ENCODE measurements at places on chromosomes 7 and 10. TPM values are rescaled to one million over a fixed set of nuclear protein-coding genes. Genes with fewer than 3 reads are reported as not detected.
A peak's percentile ranks its signal among the peaks of the same experiment; 100 is the strongest.

TES gene
- 98.1 TPM for polyA plus RNA-seq

ASB10 gene
- not detected for polyA plus RNA-seq

DNA sequence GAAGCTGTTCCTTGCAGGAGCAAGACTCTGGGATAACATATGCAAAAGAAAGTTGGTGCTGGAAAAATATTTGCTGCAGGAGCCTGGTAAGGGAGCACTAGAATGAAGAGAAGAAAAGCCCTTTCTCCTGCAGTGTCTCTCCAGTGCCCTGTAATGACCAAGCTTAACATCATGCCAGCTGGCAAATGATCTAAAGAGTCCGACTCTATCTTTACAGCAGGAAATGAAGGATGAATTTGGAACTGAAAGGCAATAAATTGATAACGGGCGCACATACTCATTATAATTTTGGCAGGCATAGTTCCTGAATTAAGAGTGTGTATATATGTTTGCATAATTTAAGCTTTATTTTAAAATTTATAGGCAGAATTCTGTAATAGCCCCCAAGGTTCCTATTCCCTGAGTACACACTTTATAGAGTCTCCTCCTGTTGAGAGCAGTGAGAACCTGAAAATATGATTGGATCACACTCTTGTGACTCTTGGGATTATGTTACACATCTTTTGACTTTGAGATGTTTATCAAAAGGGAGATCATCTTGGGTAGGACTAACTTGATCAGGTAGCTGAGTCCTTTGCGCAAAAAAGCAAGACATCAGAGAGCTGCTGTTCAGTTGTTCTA, 299.0 kb upstream of the MBL2 start:
- H3K4me3 ChIP-seq: no peak overlapping the region
- no peaks in the 10 kb centered on the region for H3K4me1 ChIP-seq
- no peaks in the 10 kb centered on the region for H3K27me3 ChIP-seq

CYP26A1 gene
- not detected for polyA plus RNA-seq

- H3K27me3 ChIP-seq: peaks cover 15% of the 10 kb centered on the region
- H3K4me1 ChIP-seq: peaks cover 5% of the 10 kb centered on the region
- no peak overlapping the region for H3K4me3 ChIP-seq
- no peak for DNase-seq
Observed at GRCh38 chr7:22751341-22751740, 24.3 kb downstream of the IL6 start.

PPP1R17 gene
- not detected for polyA plus RNA-seq

GRCh38 chr10:75434291-75434690, 2.9 kb downstream of the LRMDA start:
- H3K36me3 ChIP-seq: no peaks in the 10 kb centered on the region
- no peak overlapping the region for H3K27ac ChIP-seq
- DNase-seq: no peak
- no peak overlapping the region for H3K4me3 ChIP-seq
- H3K27me3 ChIP-seq: peaks cover 64% of the 10 kb centered on the region

- H3K4me1 ChIP-seq: peaks cover 65% of the 10 kb centered on the region
- no peaks in the 10 kb centered on the region for H3K27me3 ChIP-seq
- DNase-seq: no peak
- peak overlapping the region; percentile 69 for H3K27ac ChIP-seq
Observed at GRCh38 chr7:127383123-127383835, 9.2 kb downstream of the ZNF800 start.

- H3K4me3 ChIP-seq: no peak overlapping the region
- peaks cover 13% of the 10 kb centered on the region for H3K27me3 ChIP-seq
- no peaks in the 10 kb centered on the region for H3K4me1 ChIP-seq
- H3K36me3 ChIP-seq: peaks cover 15% of the 10 kb centered on the region
Observed at GRCh38 chr10:15265056-15265455, 96.6 kb upstream of the NMT2 start.

DNA sequence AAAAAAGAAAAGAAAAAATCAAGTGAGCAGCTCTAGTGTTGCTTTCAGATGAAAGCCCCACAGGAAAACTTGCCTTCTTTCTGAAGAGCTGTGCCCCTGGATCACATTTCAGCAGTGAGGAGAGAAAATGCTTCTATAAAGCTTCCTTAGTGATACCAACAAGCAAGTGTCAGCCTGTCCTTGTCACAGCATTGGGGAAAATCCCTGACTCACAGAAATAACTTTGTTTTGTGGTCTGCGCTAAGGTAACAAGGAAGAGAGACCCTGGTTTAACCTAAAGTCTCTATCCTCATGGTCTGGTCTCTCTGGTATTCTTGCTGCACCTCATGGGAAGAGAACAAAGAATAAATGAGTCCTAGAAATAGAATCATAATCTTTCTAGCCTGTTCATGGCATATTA, 885.2 kb upstream of the SORCS1 start:
- DNase-seq: no peak
- no peak overlapping the region for H3K4me3 ChIP-seq
- H3K27ac ChIP-seq: no peak overlapping the region
- no peaks in the 10 kb centered on the region for H3K27me3 ChIP-seq
- H3K4me1 ChIP-seq: no peaks in the 10 kb centered on the region
- H3K36me3 ChIP-seq: no peaks in the 10 kb centered on the region

DNA sequence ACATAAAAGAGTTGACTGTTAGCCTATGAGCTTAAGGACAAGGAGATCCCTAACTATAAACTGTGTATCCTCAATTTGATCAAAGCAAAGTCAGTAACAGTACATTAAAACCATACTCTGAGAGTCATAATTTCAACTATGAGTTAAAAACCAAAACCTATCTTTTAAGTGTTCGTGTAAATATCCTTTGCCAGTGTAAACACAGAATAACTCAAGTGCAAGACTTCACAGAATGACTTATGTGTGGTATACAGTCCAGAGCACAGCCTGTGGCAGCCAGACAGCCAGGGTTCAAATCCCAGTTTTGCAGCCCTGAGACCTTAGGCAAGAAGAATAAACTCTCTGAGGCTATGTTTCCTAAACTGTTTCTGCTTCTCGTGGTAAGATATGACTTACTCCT, 30.3 kb upstream of the NEBL start:
- H3K36me3 ChIP-seq: no peaks in the 10 kb centered on the region
- H3K4me1 ChIP-seq: no peaks in the 10 kb centered on the region
- H3K27ac ChIP-seq: no peak overlapping the region
- no peak overlapping the region for H3K4me3 ChIP-seq

SPDYE5 gene
- not detected for polyA plus RNA-seq

DNA sequence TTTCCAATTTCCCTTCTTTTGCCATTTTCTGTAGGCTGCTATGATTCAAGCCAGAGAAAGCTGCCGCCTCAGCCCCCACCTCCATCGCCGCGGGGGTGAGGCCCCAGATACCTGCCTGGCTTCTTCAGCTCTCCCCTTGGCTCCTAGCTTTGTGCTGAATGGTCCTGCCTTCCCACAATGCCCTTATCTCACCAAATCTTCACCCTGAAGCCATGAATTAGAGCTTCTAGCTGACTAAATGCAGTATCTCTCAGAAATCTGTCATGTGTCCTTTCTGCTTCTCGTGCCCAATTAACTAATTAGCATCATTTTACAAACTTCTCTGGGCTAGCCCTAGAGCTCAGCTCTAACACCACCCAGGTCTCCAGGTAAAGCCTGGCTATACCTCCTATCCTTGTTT, 32.2 kb upstream of the GPNMB start:
- H3K36me3 ChIP-seq: no peaks in the 10 kb centered on the region
- H3K27me3 ChIP-seq: peaks cover 25% of the 10 kb centered on the region

STEAP1 gene
- polyA plus RNA-seq: 0.83 TPM

DNA sequence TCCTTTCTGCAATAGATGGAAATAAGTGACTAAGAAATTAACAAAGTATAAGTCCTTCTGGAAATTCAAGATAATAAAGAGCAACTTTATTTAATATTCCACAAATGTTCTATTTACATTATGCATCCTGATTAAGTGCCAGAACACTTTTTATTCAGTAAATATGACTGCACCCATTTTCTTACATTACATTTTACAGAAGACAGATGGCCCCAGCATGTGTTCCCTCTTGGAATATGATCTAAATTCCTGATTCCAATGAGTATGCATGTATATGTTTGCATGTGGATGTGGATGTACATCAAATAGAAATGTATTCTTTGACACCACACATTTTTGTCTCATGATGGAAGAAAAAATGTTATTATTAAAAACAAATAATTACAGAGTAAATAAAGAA, 628.7 kb upstream of the SEMA3D start:
- no peak overlapping the region for H3K4me3 ChIP-seq
- H3K27ac ChIP-seq: no peak overlapping the region
- H3K36me3 ChIP-seq: no peaks in the 10 kb centered on the region
- H3K27me3 ChIP-seq: no peaks in the 10 kb centered on the region
- H3K4me1 ChIP-seq: no peaks in the 10 kb centered on the region
- DNase-seq: no peak

DNA sequence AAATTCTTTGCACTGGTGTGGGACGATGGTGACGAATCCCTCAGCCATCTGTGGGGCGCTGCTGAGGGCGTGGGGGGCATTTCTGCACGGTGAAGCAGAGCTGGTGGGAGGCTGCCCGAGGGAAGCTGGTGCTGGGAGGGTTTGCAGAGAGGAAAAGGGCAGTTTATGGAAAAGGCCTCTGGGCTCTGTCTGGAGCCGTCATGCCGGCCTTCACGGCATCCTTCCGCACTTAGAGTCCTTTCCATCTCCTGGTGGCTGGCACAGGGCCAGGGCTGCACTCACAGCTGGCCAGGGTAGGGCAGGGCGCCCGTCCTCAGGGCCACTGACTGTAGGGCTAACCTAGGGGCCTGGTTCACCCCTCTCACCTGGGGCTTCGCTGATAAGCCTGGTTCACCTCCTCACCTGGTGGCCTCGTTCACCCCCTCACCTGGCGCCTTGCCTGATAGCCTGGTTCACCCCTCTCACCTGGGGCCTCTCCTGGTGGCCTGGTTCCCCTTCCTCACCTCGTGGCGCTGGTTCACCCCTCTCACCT, 598 bp upstream of the AMZ1 start:
- peaks cover 8% of the 10 kb centered on the region for H3K4me1 ChIP-seq
- peaks cover 60% of the 10 kb centered on the region for H3K27me3 ChIP-seq
- no peak overlapping the region for H3K27ac ChIP-seq
- DNase-seq: no peak
- H3K4me3 ChIP-seq: no peak overlapping the region
- H3K36me3 ChIP-seq: no peaks in the 10 kb centered on the region

- no peak overlapping the region for H3K4me3 ChIP-seq
- H3K36me3 ChIP-seq: no peaks in the 10 kb centered on the region
- no peak for DNase-seq
Observed at GRCh38 chr7:47514818-47515217, 67.1 kb downstream of the TNS3 start.

- DNase-seq: no peak
- H3K4me3 ChIP-seq: no peak overlapping the region
- no peaks in the 10 kb centered on the region for H3K36me3 ChIP-seq
- no peak overlapping the region for H3K27ac ChIP-seq
- H3K4me1 ChIP-seq: no peaks in the 10 kb centered on the region
Observed at GRCh38 chr10:121497513-121498470, 100.5 kb downstream of the FGFR2 start.

DNA sequence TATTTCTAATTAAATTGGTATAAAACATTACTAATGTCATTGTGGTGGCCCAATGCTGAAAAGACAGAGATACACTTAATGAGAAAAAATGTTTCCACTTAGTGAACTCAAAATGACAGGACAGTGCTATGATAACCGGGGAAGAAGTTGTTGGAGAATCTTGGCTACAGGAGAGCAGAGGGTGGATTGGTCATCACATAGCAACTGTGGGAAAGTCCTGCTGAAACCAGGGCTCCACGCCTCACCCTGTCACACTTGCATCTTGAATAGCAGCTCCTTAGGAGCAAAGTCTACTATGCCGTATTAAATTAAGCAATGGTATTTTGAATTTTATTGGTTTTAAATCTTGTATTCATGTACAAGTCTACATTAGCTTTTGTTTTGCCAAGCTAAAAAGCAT, 225.5 kb downstream of the KLF6 start:
- no peaks in the 10 kb centered on the region for H3K27me3 ChIP-seq
- H3K36me3 ChIP-seq: peaks cover 6% of the 10 kb centered on the region
- H3K4me3 ChIP-seq: no peak overlapping the region
- no peak overlapping the region for H3K27ac ChIP-seq
- DNase-seq: no peak

DNA sequence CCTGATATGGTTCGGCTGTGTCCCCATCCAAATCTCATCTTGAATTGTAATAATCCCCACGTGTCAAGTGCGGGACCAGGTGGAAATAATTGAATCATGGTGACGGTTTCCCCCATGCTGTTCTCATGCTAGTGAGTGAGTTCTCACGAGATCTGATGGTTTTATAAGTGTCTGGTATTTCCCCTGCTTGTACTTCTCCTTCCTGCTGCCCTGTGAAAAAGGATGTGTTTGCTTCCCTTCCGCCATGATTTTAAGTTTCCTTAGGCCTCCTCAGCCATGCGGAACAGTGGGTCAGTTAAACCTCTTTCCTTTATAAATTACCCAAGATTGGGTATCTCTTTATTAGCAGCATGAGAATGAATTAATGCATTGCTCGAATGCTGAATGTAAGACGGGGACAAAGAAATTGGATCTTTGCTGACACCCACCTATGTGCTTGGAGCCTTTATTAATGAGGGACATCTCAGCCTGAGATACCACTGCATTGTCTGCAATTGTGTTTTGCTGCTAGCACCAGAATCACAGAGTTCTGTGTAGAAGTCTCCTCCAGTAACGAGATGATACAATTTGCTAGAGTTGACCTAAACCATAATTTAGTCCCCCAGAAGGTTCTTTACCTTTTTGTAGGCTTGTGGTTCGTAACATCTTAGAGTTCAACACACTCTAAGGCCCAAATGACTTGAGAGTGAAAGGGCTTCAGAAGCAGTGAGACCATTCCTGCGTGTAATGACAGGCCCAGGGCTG, 28.6 kb downstream of the SLC35B4 start:
- DNase-seq: no peak
- H3K36me3 ChIP-seq: no peaks in the 10 kb centered on the region
- H3K27me3 ChIP-seq: peaks cover 9% of the 10 kb centered on the region
- no peak overlapping the region for H3K4me3 ChIP-seq
- no peak overlapping the region for H3K27ac ChIP-seq

DNA sequence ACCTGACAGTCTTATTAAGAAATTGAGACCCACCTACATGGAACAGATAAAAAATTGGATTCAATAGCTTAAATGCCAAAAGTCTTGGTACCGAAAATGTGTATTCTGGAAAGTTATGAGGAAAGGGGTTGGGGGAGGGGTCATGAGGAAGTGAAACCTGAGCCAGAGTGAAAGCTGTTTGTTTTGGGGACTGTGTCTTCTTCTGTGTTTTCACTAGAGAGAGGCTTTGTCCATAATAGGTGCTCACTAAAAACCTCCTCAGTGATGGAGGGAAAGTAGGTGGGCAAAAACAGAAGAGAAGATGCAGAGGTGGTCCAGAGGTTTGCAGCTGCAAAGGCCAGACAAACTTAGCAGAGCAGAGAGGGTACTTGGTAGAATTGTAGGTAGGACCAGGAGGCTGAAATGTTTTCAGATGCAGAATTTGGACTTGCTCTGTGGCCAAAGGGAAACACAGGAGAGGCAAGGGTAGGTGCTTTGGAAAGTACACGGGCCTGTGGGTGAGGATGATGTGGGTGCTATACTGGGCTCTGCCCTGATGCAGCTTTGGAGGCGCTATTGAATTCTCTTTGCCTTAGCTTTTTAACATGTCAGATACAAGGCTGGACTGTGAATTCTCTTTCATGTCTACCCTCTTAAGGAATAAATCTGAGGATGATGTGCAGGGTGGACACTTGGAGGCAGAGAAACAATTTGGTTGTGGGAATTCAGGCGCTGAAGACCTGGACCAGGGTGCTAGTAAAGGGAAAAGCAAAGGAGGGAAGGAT, 254.6 kb downstream of the PTEN start:
- H3K27me3 ChIP-seq: no peaks in the 10 kb centered on the region
- peaks cover 26% of the 10 kb centered on the region for H3K4me1 ChIP-seq
- no peak overlapping the region for H3K27ac ChIP-seq
- peak; percentile 65 for DNase-seq

KLF14 gene
- polyA plus RNA-seq: not detected

All from naive B cell (primary cell).